Activated CD4-positive, alpha-beta memory T cell treated with anti-CD3 and anti-CD28 coated beads for 36 hours (primary cell): ENCODE measurements at places on chromosomes 4 and X. TPM values are rescaled to one million over a fixed set of nuclear protein-coding genes. Genes with fewer than 3 reads are reported as not detected.

DNA sequence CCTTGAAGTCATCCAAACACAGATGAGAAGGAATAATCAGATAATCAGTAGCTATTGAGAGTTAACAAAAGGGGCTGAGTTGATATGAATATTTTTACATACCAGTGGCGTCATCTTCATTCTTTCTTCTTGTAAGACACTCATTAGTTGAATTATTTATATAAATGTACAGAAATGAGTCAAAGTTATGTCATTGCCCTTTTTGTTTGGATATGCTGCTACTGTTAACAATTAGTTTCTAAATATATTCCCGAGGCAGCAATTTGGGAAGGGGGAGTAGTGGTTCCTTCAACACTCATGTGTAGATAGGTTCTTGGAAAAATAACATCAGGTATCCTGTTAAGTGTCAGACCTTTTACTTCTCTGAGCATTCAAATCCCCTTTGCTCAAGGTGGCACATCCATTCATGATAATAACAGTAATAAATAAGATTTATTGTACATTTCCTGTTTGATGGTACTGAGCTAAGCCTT is 436.6 kb downstream of the SPRY1 start:
- no peak overlapping the region for H3K27ac ChIP-seq
- no peaks in the 10 kb centered on the region for H3K4me1 ChIP-seq
- no peaks in the 10 kb centered on the region for H3K27me3 ChIP-seq
- H3K4me3 ChIP-seq = no peak overlapping the region
- no peak for DNase-seq

- H3K4me1 ChIP-seq = no peaks in the 10 kb centered on the region
- no peak overlapping the region for H3K27ac ChIP-seq
- H3K27me3 ChIP-seq = peaks cover 1% of the 10 kb centered on the region
- no peak for DNase-seq
These were observed 232.6 kb upstream of the BOD1L1 start for GRCh38 chr4:13860126-13860525.

DNA sequence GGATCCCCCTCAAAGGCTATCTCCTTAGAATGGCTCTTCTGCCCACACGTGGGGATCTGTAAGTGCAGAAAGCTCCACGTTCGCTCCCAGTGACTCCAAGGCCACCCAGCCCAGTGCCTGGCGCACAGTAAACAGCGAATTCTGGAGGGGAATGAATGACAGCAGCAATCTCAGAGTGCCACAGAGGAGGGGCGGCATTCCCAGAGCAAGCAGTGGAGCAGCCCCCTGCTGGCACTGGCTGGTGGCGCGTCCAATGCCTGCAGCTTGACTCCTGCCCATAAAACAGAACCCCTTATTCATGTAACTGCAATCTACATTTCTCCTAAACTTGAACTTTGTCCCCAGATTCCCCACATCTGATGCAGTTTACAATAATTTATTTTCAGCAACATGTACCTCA is 6.9 kb upstream of the HELT start:
- H3K36me3 ChIP-seq = no peaks in the 10 kb centered on the region
- peaks cover 61% of the 10 kb centered on the region for H3K27me3 ChIP-seq
- no peak for DNase-seq

SOWAHD gene
- 0.34 TPM for total RNA-seq

- H3K4me1 ChIP-seq = no peaks in the 10 kb centered on the region
- H3K27me3 ChIP-seq = no peaks in the 10 kb centered on the region
- H3K27ac ChIP-seq = no peak overlapping the region
- no peak for DNase-seq
- no peak overlapping the region for H3K4me3 ChIP-seq
These were observed 131.3 kb downstream of the FHDC1 start for GRCh38 chr4:153067376-153067775.

SPANXN3 gene
- not detected for total RNA-seq

GRCh38 chr4:41299486-41299885 is 42.8 kb downstream of the UCHL1 start:
- peaks cover 5% of the 10 kb centered on the region for H3K27me3 ChIP-seq
- H3K36me3 ChIP-seq = no peaks in the 10 kb centered on the region
- no peak overlapping the region for H3K27ac ChIP-seq
- no peaks in the 10 kb centered on the region for H3K4me1 ChIP-seq

DNA sequence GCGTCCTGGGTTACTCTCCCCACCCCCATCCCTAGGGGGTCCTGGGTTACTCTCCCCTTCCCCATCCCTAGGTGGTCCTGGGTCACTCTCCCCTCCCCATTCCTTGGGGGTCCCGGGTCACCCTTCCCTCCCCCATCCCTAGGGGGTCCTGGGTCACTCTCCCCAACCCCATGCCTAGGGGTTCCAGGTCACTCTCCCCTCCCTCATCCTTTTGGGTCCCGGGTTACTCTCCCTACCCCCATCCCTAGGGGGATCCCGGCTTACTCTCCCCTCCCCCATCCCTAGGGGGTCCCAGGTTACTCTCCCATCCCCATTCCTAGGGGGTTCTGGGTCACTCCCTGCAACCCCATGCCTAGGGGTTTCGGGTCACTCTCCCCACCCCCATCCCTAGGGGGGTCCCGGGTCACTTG is 1.5 kb downstream of the ASMTL start:
- H3K27ac ChIP-seq = no peak overlapping the region
- peaks cover 36% of the 10 kb centered on the region for H3K36me3 ChIP-seq
- H3K4me1 ChIP-seq = peaks cover 19% of the 10 kb centered on the region
- peak overlapping the region; percentile 91 for H3K4me3 ChIP-seq
- H3K27me3 ChIP-seq = no peaks in the 10 kb centered on the region

DNA sequence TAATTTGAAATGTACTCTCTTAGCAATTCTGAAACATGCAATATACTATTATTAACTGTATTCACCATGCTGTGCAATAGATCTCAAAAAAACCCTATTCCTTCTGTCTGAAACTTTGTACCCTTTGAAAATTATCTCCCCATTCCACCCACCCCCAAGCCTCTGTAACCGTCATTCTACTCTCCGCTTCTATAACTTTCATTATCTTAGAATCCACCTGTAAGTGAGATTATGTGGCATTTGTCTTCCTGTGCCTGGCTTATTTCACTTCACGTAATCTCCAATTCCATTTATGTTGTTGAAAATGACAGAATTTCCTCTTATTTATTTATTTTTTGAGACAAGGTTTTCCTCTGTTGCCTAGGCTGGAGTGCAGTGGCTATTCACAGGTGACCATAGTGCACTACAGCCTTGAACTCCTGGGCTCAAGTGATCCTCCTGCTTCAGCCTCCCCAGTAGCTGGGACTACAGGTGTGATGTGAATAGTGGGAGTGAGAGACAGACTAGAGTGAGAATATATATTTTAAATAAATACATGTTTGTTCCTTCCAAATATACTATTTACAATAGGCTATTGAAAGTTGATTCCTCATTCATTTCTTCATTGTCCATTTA is 30.5 kb downstream of the VSIG4 start:
- H3K4me3 ChIP-seq = no peak overlapping the region
- no peaks in the 10 kb centered on the region for H3K27me3 ChIP-seq
- H3K4me1 ChIP-seq = peaks cover 42% of the 10 kb centered on the region

- H3K36me3 ChIP-seq = no peaks in the 10 kb centered on the region
- H3K4me3 ChIP-seq = no peak overlapping the region
- no peak for DNase-seq
- H3K27me3 ChIP-seq = no peaks in the 10 kb centered on the region
These were observed 209.5 kb downstream of the PARM1 start for GRCh38 chr4:75142382-75142781.

- peaks cover 7% of the 10 kb centered on the region for H3K4me1 ChIP-seq
- H3K27ac ChIP-seq = no peak overlapping the region
- H3K27me3 ChIP-seq = peaks cover 1% of the 10 kb centered on the region
- no peak overlapping the region for H3K4me3 ChIP-seq
- H3K36me3 ChIP-seq = no peaks in the 10 kb centered on the region
These were observed 26.9 kb upstream of the TMPRSS11B start for GRCh38 chr4:68272380-68272779.

SOWAHB gene
- total RNA-seq = not detected

CDX4 gene
- total RNA-seq = not detected

GRCh38 chrX:54352677-54353076 is 5.2 kb downstream of the WNK3 start:
- no peak overlapping the region for H3K4me3 ChIP-seq
- H3K4me1 ChIP-seq = peaks cover 10% of the 10 kb centered on the region
- DNase-seq = no peak
- H3K36me3 ChIP-seq = no peaks in the 10 kb centered on the region
- H3K27me3 ChIP-seq = peaks cover 10% of the 10 kb centered on the region

GRCh38 chr4:28886934-28887333 is 1833.2 kb upstream of the PCDH7 start:
- H3K4me1 ChIP-seq = no peaks in the 10 kb centered on the region
- DNase-seq = no peak
- H3K27ac ChIP-seq = no peak overlapping the region
- H3K36me3 ChIP-seq = no peaks in the 10 kb centered on the region
- no peaks in the 10 kb centered on the region for H3K27me3 ChIP-seq

- H3K27me3 ChIP-seq = no peaks in the 10 kb centered on the region
- no peak for DNase-seq
- no peak overlapping the region for H3K4me3 ChIP-seq
- no peaks in the 10 kb centered on the region for H3K4me1 ChIP-seq
These were observed 61.5 kb upstream of the AP1S2 start for GRCh38 chrX:15915959-15916703.
